ENCODE measurements at places on chromosomes 11 and 22. TPM values are rescaled to one million over a fixed set of nuclear protein-coding genes. Genes with fewer than 3 reads are reported as not detected.

The VSIG10L2 gene
- total RNA-seq: not detected

The PARVG gene
- total RNA-seq: not detected

The PLAAT2 gene
- not detected for total RNA-seq

The OR4C6 gene
- total RNA-seq: not detected

The PRG3 gene
- total RNA-seq: not detected

The DRICH1 gene
- total RNA-seq: not detected

The ARHGAP42 gene
- total RNA-seq: 26.7 TPM

The SCGB1A1 gene
- not detected for total RNA-seq

The DDIAS gene
- 4.7 TPM for total RNA-seq

The DNAJB13 gene
- total RNA-seq: not detected

The CD3E gene
- not detected for total RNA-seq

The PKDREJ gene
- not detected for total RNA-seq

The KRTAP5-3 gene
- not detected for total RNA-seq

The MB gene
- total RNA-seq: not detected

The GVQW3 gene
- total RNA-seq: 1.8 TPM

The MUC6 gene
- not detected for total RNA-seq

The ADAMTS15 gene
- 1.8 TPM for total RNA-seq

The RCE1 gene
- 13.5 TPM for total RNA-seq

The CUL5 gene
- 45.6 TPM for total RNA-seq

The POU2AF3 gene
- not detected for total RNA-seq

The HPS4 gene
- 29.1 TPM for total RNA-seq

The MS4A15 gene
- not detected for total RNA-seq

The ROBO4 gene
- 0.46 TPM for total RNA-seq

The SYT7 gene
- 0.59 TPM for total RNA-seq

The FAM83F gene
- not detected for total RNA-seq

The TRIM51 gene
- not detected for total RNA-seq

The OR52N4 gene
- not detected for total RNA-seq
